ENCODE measurements at places on chromosomes 6 and 20.

DNA sequence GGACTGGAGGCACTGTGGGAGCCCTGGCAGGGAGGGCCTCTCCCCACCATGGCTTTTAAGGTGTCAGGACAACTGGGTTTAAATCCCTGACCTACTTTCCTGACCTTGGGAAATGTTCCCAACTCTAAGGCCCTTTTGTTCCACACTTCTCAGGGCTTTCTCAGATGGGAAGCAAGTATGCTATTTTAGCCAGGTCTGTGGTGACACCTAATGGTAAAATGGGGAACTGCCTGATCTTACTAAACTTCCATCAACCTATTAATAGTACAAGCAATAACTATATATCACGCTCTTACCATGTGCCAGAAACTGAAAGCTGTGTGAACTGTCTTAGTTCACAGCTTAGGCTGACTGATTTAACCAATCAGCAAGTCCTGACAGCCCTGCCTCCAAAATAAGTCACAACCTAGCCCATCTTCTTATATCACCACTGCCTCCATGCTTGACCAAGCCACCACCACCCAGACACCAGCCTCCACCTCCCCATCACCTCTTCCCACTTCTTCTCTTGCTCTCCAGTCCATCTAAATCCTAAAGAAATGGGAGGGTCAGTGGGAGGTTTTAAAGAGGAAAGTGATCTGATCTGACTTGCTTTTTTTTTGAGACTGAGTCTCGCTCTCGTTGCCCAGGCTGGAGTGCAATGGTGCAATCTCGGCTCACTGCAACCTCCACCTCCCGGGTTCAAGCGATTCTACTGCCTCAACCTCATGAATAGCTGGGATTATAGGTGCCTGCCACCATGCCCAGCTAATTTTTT lies 6.9 kb upstream of the BLCAP start:
- peak; percentile 51 for DNase-seq

DNA sequence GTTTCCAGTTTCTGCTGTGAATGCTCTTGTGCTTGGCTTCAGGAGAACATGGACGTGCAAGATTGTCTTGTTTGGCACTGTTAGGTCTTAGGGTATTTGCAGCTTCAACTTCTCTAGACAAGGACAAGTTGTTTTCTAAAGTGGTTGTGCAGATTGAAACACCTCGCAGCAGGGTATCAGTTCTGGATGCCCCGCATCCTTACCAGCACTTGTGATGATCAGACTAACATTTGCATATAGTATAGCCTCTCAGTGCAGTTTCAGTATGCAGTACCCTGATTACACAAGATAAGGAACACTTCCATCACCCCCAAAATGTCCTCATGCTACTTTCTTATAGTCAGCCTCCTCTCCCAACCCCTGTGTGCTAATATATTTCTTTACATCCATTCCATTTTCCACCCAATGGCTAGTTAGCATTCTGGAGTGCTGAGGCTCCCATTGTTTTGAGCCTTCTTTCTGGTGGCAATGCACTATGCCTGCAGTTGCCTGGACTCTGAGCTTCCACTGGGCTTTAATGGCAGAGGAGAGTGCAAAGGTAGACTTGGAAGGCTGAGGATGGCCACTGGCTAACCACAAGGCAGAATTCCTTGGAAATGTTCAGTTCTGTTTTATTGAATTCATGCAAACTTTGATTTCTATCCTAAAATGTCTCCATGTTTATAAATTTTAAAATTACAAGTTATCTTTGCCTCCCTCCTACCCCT lies 35.4 kb downstream of the KIF3B start:
- DNase-seq = no peak

DNA sequence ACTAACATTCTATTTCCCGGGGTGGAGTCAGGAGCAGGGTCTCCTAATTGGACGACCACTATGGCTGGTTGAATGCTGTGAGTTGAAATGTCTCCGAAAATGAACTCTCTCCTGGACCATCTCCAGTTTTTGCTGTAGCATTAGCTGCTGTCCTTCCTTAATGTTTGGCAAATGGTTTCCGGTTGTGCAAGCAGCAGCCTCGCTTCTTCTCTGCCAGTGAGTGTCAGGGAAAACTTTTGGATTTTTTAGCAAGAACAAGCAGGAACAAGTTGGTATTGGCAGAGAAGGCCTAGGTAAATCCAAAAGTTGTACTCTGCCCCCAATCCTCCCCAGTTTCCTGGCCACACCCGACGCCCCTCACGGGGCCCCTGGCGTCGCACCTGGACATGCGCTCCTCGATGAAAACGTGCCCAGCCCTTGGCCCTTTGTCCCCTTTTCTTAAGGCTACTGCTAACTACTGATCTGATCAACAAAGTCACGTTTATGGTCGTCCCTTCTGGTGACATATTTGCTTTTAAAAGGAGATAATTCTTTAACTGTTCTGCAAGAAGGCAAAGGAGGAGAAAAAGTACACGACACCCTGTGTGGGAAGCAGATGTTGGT lies 103.2 kb downstream of the ARMC2 start:
- DNase-seq = no peak

GRCh38 chr6:155247618-155248007 lies 16.2 kb upstream of the CLDN20 start:
- DNase-seq = peak; percentile 54

GRCh38 chr6:16058929-16059345 lies 69.9 kb upstream of the MYLIP start:
- no peak for DNase-seq

DNA sequence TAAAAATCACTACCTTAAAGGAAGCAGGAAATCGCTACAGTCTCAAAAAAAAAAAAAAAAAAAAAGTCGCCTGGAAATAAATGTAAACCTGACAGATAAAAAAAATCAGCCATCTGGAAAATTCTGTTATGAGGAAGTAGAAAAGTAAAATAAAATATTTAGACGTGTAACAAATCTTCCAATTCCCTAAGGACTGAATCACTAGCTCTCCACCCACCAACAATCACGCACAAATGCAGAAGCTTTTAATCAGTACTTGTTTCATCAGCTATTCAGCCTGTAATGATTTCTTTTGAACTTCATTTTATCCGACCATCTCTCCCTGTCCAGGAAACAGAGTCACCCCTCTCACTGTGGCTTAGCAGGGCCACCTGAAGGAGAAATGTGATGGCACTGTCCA lies 59.0 kb downstream of the SLC23A2 start:
- no peak for DNase-seq

GRCh38 chr6:153590411-153590810 lies 448.6 kb upstream of the OPRM1 start:
- no peak for DNase-seq

DNA sequence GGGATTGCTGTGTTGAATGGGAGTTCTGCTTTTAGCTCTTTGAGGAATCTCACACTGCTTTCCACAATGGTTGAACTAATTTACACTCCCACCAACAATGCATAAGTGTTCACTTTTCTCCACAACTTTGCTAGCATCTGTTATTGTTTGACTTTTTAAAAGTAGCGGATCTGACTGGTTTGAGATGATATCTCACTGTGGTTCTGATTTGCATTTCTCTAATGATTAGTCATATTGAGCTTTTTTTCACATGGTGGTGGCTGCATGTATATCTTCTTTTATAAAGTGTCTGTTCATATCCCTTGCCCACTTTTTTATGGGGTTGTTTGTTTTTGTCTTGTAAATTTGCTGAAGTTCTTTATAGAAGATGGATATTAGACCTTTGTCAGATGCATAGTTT lies 588.3 kb upstream of the ADGRB3 start:
- no peak for DNase-seq

- DNase-seq = no peak
Measured at GRCh38 chr20:14573676-14574075, 236.3 kb upstream of the FLRT3 start.

- no peak for DNase-seq
Measured at GRCh38 chr6:151647976-151648639, 154.3 kb downstream of the CCDC170 start.

DNA sequence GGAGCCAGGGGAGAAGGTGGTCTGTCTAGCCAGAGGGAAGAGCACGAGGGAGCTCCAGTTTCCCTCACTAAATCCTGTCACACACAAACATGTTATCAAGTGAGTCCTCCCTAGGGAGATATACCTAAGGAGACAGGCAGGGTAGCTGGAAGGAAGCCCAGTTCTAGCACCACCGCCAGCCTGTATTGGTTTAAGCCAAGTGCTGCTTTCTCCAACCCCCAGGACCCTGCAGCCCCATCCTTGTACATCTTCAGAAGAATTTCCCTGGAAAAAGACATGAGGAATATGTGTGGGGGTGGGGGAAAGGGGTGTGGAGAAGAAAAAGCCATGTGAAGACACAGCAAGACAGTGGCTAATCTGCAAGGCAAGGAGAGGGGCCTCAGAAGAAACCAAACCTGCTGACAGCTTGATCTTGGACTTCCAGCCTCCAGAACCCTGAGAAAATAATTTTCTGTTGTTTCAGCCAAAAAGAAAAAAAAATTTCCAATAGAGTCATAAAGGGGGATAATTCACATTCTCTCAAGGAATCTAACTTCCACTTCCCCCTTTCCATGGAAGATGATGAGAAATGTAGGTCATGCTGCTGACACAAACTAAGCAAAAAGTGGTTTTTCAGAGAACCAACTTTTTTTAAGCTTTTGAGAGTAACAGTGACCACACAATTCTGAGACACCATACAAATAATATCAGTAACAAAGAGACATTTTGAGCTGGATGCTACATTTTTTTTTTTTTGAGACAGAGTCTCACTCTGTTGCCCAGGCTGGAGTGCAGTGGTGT lies 103.2 kb upstream of the PRDM1 start:
- no peak for DNase-seq

GRCh38 chr20:20217621-20218020 lies 150.3 kb upstream of the INSM1 start:
- DNase-seq = no peak

DNA sequence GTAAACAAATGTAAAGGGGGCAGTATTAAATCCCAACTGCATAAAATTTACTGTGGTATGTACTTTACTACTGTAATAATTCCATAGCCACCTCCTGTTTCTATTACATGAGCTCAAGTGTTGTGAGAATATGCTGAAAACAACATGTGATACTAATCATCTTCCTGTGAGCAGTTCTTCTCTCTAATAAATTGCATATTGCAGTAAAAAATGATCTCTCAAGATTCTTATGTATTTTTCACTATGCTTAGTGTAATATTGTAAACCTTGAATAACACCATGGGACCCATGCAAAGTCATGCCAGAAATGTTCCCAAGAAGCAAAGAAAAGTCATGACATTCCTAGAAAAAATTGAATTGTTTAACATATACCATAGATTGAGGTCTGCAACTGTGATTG lies 133.0 kb upstream of the ATXN1 start:
- DNase-seq = no peak

- DNase-seq = peak; percentile 61
Measured at GRCh38 chr6:26571592-26572296, 25.0 kb upstream of the ABT1 start.

GRCh38 chr6:53035549-53036213 lies 29.5 kb upstream of the FBXO9 start:
- DNase-seq = no peak

GRCh38 chr6:15961635-15962448 lies 167.0 kb upstream of the MYLIP start:
- no peak for DNase-seq

DNA sequence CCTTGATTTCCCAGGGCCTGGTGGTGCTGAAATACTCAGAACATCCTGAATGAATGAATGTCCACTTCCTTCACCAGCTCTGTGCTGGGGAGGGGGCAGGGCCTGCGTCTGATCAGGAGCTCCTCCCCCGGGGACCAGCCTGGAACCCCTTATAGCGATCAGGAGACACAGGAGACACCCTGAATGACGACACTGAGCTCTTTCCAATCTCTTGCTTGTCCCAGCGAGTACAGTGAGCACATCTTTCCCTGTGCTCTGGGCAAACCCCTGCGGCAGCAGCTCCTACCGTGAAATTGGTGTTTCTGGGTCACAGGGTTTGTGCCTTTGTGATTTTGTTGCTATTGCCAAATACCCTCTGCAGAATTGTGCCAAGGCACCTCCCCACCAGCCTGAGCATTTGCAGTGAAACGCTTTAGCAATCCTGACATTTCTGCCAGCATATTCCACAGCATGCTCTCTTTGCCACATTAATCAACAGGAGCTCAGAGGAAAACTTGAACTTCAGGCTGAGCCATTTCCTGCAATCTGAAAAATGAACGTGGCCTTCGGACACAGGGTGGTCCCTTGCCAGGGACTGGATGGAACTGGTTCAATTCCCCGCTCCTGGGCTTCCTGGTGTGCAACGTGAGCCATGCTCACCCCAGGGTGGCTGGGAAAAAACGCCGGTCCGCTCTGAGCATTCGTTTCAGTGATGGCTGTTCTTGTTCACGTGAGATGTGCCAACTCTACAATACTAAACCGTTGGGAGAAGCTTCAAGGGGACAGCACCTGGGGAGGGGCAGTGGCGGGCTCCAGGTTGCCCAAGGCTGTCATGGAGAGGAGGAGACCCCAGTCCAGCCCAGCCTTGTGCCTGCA lies 23.1 kb upstream of the MRGBP start:
- DNase-seq = no peak

GRCh38 chr6:30647242-30648116 lies 546 bp downstream of the C6orf136 start:
- DNase-seq = no peak

DNA sequence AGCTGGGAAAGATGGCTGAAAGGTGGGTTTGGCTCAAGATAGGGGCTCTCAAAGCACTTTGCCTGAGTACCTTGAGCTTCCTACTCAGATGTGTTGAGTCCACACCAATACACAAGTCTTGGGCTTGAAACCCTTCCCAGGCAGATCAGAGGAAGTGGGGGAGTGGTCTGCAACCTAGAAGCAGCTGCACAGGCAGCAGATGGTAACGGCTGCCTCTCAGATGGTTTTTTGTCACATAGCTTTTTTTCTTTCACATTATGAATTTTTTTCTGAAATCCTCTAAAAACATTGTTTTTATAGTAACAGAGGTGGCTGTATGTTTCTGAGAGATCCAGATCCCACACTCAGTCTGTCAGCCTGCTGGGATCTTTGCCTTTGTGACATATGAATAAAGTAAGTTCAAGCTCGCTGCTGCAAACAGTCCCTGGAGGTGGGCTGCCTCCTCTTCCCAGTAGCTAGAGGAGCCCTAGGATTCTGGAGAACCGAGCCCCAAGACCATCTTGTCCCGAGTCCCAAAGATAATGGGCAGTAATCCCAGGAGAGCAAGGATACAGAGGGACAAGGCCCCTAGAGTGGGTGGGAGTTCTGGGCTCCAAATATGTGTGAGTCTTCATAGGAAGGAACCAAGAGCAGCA lies 97.1 kb upstream of the TOP1 start:
- no peak for DNase-seq

DNA sequence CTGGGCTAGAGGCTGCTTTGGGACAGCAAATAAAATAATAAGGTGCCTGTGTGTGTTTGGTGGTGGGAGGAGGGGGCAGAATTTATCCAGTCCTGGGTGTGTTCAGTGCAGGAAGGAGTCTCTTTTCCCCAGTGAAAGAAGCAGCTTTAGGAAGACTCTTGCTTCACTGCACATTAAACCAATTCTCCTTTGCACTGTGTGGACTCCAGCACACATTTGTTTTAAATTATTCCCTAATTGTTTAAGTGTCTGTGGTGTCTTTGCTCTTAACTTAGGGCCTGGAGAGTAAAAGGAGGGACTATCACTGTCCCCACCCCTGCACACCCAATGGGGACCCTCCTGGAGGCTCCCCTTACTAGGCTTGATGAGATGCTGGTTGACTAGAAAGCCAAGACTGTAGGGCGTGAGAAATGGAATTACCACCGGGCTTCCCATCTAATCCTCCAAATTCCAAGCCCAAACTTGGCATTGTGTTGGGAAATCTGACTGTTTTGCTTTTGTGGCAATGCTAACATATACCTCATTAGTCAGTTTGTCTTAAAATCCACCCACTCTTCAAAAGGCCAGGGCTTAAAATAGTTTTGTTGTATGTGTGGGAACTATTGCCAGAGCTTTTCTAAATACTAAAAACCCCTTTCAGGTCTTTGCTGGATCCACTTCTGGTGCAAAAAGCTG lies 13.5 kb upstream of the DAAM2 start:
- peak; percentile 84 for DNase-seq

GRCh38 chr6:7703148-7703680 lies 22.7 kb upstream of the BMP6 start:
- no peak for DNase-seq

All from retinal pigment epithelial cell (primary cell).